ENCODE measurements at places on chromosomes 4 and X. TPM values are rescaled to one million over a fixed set of nuclear protein-coding genes. Genes with fewer than 3 reads are reported as not detected.

The HSD17B13 gene
- 0.72 TPM for total RNA-seq

The ATP2B3 gene
- total RNA-seq: 0.08 TPM

The CLNK gene
- total RNA-seq: not detected

The NUP62CL gene
- total RNA-seq: not detected

The MAGEA1 gene
- total RNA-seq: 7.1 TPM

The UCHL1 gene
- total RNA-seq: not detected

The AADAT gene
- 9.4 TPM for total RNA-seq

The MAPK10 gene
- total RNA-seq: 0.87 TPM

The EREG gene
- total RNA-seq: 0.04 TPM

The GAGE12H gene
- not detected for total RNA-seq

The COL25A1 gene
- total RNA-seq: not detected

The TCEAL5 gene
- not detected for total RNA-seq

The KCNE5 gene
- 0.56 TPM for total RNA-seq

The SLITRK2 gene
- 0.72 TPM for total RNA-seq

The MAGEA10 gene
- 10.1 TPM for total RNA-seq
